Activated naive CD4-positive, alpha-beta T cell (primary cell): ENCODE measurements at places on chromosomes 5 and 9.

DNA sequence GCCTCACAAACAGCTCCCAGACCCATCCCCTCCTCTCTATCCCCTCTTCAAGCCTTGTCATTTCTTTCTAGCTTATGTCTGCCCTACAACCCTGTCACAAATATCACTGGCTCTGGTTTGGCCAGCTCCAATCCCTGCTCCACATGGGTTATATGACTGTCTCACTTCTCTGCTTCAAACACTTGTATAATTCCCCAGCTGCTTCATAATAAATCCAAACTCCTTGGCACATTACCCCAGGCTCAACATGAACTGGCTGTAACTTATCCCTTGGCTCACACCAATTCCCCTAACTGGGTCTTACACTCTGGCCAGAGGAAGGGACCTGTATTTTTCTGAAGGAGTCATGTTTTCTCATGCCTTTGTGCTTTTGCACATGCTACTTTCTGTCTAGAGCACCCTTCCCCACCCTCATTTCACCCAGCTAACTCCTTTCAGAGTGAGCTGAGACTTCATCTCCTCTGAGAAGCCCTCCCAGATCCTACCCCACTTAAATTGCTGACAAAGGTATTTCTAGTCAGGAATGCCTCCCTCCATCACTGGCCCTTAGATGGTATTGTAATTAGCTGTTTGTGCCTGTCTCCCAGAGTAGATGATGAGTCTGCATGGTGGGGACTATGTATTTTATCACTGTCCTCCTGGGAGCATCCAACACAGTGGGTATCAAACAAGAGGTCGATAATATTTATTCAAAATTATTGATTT is 5.3 kb downstream of the PRXL2C start:
- no peak for DNase-seq

GRCh38 chr9:95981761-95982390 is 106.4 kb downstream of the ERCC6L2 start:
- no peak for DNase-seq

- DNase-seq, result no peak
Observed at GRCh38 chr5:146273109-146273508, 65.5 kb upstream of the POU4F3 start.

DNA sequence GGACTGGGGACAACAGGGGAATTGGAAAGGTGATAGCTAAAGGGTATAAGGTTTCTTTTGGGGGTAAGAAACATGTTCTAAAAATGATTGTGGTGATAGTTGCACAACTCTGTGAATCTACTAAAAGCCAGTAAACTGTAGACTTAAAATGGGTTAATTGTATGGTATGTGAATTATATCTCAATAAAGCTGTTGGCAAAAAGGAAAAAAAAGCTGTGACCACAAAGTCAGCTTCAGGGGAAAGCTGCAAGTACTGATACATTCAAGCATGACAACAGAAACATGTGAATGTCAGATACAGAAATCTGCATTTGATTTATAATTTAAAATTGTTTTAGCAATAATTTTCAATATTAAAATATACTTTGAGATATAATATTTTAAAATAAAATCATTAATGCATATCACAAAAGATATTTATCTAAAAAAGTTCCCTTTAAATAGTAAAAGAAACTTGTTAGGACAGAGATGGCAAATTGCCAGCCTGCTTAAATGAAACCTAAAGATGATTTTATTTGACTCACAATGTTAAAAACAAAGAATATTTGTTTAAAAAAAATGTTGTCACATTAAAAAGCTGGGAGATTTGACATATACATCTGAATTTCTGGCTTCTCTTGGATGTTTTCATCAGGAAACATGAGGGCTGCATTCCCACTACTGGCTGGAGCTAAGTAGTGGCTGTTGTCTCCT is 66.0 kb downstream of the TBCA start:
- no peak for DNase-seq

GRCh38 chr5:141560151-141560550 is 58.6 kb downstream of the DIAPH1 start:
- DNase-seq, result no peak

- no peak for DNase-seq
Observed at GRCh38 chr9:125536776-125537175, 170.2 kb downstream of the MAPKAP1 start.
